Suprapubic skin (tissue), 4 donors: ENCODE measurements at places on chromosomes 2 and 18.

- no peak for DNase-seq
These were observed 50.5 kb downstream of the USP37 start for GRCh38 chr2:218517434-218518206.

GRCh38 chr2:66547118-66547517 lies 112.2 kb downstream of the MEIS1 start:
- DNase-seq = no peak

- no peak for DNase-seq
These were observed 81.0 kb downstream of the SUMO1 start for GRCh38 chr2:202157211-202157990.

GRCh38 chr2:85435220-85435958 lies 16.9 kb downstream of the SH2D6 start:
- DNase-seq = no peak

DNA sequence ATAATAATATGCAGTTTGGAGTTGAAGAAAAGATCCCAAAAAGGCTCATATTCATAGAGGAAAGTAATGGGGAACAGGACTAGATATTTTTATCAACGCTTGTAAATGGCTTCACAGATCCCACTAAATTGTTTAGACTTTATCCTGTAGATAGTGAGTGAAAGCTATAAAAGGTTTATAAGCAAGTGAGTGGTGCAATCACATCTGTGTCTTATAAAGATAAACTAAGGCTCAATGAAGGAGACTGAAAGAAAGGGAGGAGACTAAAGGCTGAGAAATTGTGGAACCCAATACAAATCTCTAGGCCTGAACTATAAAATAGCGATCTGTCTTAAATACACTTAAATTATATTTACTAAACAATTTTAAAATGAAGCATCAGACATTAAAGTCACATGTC lies 7.7 kb downstream of the SP3 start:
- DNase-seq = no peak
